Activated CD4-positive, CD25-positive, alpha-beta regulatory T cell treated with anti-CD3 and anti-CD28 coated beads, Interleukin-2, amount 50 U/mL, for 16 hours (primary cell): ENCODE measurements at places on chromosomes 1 and 21.

- no peak for DNase-seq
Observed at GRCh38 chr1:183454377-183454776, 17.9 kb upstream of the SMG7 start.

DNA sequence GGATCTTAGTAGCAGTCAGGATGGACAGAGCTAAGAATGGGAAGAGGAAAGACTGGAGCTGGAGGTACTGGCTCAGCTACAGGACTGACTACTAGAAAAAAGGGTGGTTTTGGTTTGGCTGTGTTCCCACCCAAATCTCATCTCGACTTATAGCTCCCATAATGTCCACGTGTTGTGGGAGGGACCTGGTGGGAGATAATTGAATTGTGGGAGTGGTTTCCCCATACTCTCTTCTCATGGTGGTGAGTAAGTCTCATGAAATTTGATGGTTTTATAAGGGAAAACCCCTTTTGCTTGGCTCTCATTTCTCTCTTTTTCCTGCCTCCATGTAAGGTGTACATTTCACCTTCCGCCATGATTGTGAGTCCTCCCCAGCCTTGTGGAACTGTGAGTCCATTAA lies 466.5 kb upstream of the DEPDC1 start:
- no peak for DNase-seq

DNA sequence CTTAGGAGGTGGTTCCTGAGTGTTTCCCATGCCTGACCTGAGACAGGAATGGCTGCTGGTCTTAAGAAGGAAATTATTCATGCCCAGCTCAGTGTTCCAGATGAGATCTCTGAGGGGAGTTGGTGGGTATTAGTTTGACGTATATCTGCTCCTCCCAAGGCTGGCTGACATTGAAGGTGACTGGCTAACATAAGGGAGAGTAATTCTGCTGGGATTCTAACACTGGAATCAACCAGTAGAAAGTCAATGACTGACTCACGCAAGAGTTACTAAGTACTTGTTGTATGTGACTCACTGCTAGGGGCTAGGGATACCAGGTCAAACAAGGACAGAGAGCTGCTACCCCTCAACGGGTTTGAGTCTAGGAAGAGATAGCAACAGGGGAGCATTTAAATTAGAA lies 177.3 kb downstream of the CACNA1E start:
- DNase-seq = no peak

DNA sequence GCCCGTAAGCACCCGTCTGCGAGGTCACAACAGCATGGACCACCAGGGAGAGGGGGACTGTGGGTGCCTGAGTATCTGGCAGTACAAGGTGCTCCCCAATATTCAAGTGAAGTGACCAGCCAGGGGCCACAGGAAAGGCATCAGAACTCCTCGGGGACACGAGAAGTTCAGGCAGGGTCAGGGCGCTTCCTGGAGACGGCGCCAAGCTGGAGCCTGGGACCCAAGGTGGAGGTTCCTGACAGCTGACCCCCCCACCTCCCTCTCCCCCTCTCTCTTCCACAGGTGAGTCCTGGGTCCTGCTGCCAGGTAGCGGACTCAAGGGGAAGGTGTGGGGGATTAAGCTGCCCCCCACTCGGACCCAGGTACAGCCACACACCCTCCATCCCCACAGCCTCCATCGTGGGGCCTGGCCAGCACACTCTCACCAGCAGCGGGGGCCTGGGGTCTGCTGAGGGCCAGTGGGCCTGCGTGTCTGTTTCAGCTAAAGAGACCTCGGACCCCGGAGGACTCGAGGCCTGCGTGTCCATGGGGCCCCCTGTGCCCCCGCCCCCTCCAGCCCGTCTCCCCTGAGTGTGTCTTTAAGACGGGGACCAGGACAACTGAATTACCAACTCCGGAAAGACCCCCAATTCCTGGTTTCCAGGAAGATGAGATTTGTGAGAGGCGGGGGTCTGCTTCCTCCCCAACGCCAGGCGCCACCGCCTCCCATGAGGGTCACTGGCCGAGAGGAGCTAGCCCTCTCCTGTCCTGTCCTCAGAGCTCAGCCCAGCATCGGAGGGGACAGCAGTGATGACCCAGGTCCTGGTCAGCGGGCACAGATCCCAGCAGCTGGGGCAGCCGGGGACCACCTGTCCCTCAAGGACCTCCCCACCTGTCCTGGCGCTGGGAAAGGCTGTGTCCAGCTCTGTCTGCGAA lies 6.2 kb downstream of the TNFRSF18 start:
- DNase-seq = no peak

- DNase-seq = peak; percentile 42
Observed at GRCh38 chr1:25503551-25504426, 39.6 kb upstream of the LDLRAP1 start.

DNA sequence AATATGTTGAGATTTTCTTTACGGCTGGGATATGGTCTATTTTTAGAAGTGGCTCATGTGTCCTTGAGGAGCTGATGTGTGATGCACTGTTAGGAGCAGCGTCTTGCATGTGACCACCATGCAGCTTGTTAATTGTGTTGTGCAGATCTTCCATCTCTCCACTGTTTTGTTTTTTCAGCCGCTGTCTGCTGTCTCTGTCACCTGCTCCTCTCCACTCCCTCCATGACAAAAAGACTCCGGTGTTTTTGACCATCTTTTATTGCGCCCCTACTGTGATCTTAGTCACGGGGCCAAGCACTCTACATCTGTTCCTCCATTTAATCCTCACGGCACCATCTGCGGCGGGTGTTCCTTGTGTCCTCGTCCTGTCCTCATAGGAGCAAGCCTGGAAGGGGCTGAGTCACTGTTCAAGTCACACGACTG lies 51.8 kb downstream of the ADARB1 start:
- no peak for DNase-seq

DNA sequence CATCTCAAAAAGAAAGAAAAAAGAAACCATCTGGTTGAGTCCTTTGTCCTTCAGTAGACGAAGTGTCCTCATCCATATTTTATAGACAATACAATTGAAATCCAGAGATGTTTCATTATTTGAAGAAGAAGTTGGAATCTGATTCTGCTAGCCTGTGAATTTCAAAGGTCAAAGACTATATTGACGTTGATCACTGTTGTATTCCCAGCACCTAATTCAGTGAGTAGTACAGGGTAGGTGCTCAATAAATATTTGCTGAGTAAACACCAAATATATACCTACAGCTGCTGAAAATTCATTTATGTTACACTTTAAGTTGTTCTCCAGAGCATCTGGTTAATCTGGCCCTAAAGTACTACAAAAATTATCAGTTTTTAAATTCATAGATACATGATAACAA lies 135.2 kb downstream of the CACNA1E start:
- no peak for DNase-seq

DNA sequence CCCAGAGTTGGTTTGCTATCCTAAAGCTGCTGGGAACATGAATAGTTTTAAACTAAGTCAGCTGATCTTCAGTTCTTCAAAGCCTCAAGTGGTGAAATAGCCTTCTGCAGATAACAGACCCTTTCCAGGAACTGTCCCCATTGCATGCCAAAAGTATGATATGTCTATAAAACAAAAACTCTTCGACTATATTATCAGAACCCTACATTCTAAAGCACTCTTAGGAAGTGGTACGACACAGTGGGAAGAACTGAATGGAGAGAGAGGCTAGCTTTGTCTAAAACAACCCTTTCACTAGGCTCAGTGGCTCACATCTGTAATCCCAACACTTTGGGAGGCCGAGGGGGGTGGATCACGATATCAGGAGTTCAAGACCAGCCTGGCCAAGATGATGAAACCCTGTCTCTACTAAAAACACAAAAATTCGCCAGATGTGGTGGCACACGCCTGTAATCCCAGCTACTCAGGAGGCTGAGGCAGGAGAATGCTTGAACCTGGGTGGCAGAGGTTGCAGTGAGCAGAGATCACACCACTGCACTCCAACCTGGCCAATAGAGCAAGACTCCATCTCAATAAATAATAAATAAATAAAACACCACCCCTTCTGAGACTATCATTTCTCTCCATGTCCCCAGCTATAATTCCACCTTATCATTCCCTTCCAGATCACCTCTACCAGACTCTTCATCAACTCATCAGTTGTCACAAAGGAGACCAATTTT lies 2.2 kb upstream of the FRRS1 start:
- DNase-seq = no peak

DNA sequence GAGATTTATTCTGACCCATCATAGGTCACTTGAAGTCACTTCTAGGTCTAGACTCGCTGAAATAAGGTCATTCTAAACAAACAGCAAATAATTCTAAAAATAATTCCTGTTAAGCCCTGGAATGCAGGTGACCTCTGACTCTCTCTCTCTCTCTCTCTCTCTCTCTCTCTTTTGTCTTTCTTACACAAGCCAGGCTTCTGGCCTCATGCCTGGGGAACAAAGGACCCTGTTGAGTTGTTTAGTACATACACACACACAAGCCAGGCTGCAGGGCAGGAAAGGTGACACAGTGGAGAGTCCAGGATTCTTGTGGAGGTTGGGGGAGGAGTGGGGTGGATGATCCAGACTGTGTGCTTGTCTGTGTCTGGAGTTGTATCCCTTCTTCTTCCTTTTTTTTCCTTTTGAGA lies 4.0 kb upstream of the MEX3A start:
- no peak for DNase-seq

DNA sequence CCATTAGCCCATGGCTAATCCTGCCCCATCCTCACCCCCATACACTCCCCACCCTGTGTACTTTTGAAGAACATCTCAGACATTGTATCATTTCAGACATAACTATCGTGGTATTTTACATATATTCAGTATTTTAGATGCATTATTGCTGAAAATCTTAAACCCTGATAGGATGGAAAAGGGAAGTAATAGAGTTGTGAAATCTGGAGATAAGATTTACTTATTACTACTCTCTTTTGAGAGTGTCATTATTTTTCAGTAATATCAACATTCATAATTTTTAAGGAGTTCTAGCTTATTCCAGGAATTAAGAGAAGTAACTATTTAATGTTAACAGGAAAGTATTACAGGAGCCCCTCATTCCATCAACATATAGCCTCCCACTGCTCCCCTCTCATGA lies 34.4 kb downstream of the ADCY10 start:
- no peak for DNase-seq

GRCh38 chr1:74674278-74675048 lies 871 bp upstream of the ERICH3 start:
- no peak for DNase-seq

DNA sequence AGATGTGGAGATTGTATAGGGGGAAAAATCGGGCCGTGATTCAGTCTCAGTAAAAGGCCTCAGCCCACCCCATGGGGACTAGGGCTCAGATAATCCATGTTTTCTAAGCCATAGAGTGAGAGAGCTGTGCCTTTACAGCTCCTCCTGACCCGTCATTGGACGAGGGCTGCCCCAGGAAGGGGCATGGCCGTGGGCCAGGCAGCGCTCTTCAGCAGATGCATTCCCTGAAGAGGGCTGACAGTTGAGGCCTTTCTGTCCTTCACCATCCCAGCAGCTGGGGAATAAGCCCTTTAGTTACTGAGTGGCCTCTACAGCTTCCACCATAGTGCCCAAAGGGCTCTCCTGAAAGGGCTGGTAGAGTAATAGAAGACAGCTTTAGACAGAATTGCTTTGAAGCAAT lies 57.2 kb downstream of the ST3GAL3 start:
- DNase-seq = no peak

- no peak for DNase-seq
Observed at GRCh38 chr1:8329439-8329838, 11.5 kb downstream of the SLC45A1 start.

DNA sequence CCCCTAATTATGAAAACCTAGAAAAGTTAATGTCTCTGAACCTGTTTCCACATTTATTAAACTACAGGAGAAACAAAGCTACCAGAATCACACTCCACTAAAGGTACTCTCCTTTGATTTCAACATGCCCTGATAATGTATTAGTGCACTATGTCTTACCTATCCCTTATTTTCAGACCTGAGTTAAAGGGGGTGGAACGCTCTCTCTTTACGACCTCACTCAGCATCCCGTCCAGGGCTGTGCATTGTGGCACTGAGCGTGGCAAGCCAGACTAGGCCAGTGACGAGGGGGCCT lies 678 bp downstream of the LSM10 start:
- no peak for DNase-seq

DNA sequence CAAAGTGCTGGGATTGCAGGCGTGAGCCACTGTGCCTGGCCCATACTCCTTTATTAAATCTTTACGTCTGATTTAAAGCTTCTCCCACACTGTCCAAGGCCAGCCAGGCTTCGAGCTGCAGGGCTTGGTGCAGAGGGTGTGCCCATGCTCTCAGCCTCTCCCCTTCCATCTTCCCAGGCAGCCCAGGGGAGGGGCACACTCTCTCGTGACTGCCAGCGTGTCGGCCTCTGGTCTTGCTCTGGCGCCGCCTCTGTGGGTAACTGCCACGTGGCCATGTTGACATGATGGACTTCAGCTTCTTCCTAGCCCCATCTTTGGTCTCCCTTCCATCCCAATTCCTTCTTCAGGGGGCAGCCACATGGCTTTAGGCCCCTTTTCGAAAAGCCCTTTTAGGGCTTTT lies 4.7 kb downstream of the GPR137B start:
- no peak for DNase-seq

GRCh38 chr1:66207484-66207883 lies 326.5 kb upstream of the SGIP1 start:
- DNase-seq = no peak

DNA sequence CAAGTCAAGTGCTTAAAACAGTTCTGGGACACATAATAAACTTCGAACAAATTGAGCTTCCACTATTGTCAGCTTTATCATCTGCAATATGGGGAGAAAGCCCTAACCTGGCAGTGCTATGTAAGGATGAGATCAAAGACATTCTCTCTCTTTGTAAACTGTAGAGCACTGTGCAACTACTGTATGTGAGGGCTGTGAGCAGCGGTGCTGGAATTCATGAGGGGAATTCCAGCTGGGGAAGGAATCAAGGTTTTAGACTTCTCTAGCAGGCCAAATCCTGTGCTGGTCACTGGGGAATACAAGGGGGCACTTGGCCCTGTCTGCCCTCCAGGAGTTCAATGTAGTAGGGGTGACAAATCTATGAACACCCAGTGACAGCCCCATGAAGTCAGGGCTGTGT lies 9.3 kb downstream of the FAM151A start:
- DNase-seq = no peak

GRCh38 chr1:223700942-223701637 lies 11.2 kb upstream of the CAPN2 start:
- DNase-seq = no peak

- peak; percentile 6 for DNase-seq
Observed at GRCh38 chr1:184755226-184756065, 788 bp upstream of the EDEM3 start.

DNA sequence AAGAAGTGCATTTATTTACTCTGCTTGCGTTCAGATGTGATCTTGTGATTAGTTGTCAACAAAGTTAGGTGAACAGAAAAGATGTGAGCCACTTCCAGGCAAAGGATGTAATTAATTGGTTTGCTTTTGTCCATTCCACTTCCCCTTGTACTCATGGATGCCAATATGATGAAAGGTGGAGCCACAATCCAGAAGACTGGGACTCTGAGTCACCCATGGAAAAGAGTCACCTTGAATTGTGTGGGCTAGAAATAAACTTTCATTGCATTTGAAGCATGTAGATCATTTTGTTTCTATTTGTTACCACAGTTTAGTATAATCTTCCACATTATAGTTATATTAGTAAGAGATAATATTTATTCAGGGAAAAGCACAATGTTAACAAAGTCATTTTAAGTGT lies 684.2 kb downstream of the LTN1 start:
- no peak for DNase-seq
